ENCODE measurements at places on chromosomes 1 and 21.

DNA sequence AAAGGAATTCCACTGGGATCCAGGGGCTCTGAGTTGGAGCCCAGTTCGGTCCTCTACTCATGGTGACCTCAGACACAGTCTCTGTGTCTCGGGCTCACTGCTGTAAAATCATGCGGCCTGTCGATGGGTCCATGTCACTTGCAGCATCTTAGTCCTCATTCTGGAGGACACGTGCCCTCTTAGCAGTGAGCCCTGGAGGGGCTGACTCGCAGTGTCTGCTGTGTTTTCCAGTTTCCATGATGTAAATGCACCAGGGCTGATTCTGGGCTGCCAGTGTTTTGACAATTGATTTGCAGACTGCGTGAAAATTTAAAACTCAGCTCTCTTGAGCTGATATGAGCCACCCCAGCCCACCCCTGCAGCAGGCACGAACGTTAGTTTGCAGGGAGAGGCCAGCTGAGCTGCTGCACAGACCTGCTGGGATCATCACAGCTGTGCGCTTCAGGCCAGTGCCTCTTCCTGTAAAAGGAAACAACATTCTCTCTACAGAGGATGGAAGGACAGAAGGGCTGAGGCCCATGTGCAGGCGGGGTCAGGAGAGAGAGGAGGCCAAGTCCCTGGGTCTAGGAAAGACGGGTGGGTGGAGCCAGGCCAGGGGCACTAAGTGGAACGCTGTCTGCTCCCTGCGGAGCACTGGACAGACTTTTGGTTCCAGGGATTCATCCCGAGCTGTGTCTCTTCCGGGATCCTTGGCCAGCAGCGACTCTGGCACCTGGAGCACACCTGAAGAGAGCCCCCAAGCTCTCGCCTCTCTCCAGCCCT, 42.6 kb downstream of the RSPH1 start:
- no peak for DNase-seq

GRCh38 chr1:67618285-67619018, 66.5 kb upstream of the GADD45A start:
- DNase-seq = peak; percentile 65

DNA sequence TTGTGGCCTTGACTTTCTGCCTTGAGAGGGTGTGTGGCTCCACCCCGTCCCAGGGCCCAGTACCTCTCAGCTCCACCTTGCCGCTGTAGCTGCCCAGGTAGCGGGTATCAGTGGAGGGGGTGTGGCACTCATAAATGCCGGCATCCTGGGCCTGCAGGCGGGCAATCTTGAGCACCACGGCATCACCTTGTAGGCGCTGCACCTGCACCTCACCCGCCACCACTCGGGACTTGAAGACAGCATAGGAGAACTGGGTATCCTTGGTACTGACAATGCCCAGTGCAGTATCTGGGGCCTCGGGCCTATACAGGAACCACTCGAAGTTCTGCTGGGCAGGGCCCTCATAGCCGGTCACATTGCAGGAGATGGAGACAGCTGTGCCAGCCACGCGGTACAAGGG, 3.6 kb downstream of the IGSF8 start:
- no peak for DNase-seq

GRCh38 chr1:108878678-108879077, 1.9 kb downstream of the GPSM2 start:
- no peak for DNase-seq

DNA sequence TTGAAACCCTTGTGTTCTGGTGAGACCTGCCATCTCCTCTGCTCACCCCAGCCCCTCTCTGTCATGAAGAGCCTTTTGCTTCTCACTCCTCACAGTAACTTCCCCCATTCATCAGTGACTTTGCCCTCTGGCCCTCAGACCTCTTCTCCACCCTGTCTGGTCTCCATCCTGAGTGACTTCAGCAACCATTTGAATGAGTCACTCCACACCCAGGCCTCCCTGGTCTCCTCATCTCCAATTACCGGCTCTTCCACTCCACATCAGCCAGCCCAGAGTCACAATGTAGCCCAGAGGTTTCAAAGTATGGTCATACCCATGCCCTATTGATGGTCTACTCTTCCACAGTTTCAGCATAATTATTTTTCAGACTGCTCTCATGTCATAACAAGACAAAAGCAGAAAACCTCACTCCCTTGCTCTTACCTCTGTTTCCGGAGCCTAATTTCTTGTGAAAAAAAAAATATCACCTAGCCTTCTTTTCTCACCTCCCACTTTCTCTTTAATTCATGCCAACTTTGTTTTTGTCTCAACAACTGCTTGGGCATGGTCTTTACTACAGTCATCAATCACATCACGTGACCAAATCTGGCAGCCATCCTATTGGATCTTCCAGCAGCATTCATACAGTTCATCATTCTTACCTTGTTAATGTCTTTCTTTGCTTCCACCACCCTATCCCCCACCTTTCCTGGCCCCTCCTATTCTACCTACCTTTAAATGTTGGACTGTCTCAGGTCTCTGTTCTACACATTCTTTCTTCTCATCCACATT, 35.6 kb upstream of the NEK7 start:
- no peak for DNase-seq

- DNase-seq = no peak
These were observed 30.9 kb upstream of the CACYBP start for GRCh38 chr1:174968750-174969244.

DNA sequence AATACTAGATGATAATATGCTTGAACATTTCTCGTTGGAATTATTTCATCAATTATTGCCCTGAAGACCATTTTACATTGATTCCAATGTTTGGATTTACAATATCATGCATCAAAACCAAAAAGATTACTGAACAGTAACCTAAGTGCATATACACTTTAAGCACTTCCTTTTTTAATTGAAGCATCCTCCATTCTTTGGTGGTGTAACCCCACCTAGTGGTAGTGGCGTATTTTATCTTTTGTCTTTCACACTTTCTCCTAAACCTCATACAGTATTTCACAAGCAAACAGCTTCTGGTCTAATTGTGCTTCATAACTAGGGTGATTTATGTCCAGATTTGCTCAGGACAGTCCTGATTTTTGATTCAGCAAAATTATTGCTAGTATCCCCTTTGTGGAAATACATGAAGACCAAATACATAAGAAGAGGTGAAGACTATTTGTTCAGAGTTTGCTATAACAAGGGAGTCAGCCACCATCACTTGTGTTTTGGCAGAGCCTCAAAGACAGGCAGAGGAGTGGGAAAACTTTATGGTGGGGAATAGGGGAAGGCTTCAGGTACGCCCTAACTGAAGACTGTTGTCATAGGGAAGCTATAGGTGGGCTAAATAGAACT, 3.4 kb upstream of the NVL start:
- no peak for DNase-seq

GRCh38 chr1:89739013-89739843, 81.6 kb upstream of the LRRC8D start:
- DNase-seq = no peak

DNA sequence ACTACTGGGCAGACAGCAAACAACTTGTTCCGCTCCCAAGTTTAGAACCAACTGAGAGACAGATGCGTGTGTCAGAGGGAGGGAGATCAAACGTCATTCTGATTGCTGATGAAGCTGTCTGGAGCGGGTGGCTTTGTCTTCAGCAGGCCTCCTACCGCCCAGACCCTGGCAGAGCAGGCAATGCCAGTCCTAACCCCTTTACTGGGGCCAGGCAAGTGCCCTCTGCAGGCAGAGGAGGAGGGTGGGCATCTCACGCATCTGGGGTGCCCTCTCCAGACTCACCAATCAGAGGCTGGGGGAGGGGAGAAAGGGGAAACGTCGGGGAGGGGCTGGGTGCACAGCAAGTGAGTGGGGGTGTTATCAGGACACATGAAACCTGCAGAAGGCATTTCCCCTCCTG, 126.6 kb downstream of the ACTL8 start:
- DNase-seq = no peak

- DNase-seq = no peak
These were observed 2.3 kb downstream of the PADI3 start for GRCh38 chr1:17251246-17251645.

- no peak for DNase-seq
These were observed 44.5 kb upstream of the GPR37L1 start for GRCh38 chr1:202078241-202078640.

GRCh38 chr1:30012455-30013440, 710.6 kb downstream of the MATN1 start:
- no peak for DNase-seq

DNA sequence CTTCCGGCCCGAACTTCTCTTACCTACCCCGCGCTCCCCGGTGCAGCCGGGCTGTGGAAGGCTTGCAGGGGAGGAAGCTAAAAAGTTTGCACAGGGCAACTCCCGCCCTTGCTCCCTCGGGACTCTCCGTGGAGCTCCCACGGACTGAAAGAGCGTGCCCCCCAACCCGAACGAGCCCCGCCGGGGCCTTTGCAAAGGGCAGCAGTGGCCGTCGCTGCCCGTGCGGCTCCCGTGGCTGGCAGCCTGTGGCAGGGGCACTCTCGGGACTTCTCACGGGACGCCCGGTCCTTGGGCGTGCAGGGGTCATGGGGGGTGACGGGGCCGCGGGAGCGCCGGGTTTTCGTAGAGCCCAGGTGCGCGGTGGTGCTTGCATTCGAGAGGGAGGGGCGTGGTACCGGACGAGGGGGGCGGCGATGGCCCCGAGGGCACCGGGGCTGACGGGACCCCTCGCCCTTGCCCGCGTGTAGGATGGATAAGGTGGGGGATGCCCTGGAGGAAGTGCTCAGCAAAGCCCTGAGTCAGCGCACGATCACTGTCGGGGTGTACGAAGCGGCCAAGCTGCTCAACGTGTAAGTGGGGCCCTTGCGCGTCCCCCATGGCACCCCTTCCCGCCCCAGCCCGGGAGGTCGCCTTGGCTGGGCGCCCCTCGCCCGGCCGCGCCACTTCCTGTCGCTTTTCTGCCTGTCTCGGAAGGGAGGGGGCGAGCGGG, 711 bp downstream of the GADD45A start:
- peak; percentile 55 for DNase-seq

DNA sequence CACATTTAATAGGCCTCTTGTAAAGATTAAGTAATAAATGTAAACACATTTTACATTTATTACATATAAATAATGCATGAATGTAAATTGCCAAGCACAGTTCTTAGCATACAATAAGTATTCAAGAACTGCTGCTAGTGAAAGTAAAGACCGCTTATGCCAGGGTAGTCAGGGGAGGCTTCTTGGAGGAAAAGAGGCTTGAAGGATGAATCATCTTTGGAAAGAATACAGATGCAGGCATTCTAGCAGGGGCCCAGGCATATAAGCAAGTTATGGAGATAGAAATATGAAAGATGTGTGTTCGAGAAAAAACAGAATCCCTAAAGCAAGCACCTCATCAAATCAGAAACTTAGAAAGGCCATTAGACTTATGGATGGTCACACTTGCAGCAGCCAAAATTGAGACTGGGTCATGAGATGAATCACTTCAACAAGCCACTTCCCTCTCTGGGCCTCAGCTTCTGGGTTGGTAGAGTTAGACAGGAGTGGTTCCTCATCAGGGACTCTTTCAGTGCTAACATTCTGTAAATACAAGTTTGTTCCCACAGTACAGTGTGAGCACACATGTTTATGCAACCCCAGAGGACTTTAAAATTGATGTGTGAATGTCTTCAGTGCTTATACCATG, 79.8 kb upstream of the ROR1 start:
- DNase-seq = no peak
